ENCODE measurements at places on chromosomes 1 and 21.

DNA sequence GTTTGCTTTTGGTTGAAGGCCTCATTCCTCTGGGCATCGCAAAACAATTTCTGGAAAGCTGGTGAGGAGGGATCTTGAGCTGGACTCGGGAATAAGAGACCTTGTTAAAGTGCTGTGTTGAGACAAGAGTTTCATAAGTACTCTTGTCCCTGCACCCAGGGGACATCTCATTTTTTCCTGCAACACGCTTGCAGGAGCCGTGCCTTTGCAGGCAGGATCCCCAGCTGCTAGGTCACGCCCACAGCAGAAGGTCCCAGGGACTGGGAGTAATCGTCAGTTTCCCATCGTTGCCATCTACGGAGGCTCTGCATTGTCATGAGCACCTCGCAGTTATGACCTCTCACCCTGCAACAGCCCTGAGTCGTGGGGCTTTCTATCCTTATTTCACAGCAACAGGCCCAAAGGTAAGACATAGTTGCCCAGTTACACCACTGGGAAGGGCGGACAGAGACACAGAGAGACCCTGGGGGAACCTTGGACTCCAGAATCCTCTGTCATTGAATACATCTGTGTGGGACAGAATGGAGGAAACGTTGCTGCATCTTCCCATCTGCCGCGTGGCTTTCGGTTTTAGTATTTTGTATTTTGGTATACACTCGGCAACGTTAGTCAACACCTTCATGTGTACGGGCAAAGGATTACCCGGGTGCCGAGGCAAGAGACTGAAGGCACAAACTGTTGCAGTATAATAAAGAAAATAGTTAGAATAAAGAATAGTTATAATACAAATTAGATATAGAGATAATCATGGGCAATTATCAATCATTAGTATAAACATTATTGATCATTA is 60.4 kb upstream of the DMRTB1 start:
- no peak for DNase-seq

GRCh38 chr1:13950637-13951036 is 250.6 kb downstream of the PRDM2 start:
- DNase-seq, result peak; percentile 6

GRCh38 chr21:46667741-46668380 is 32.4 kb downstream of the PRMT2 start:
- DNase-seq, result peak; percentile 9

GRCh38 chr1:67604778-67605177 is 80.2 kb upstream of the GADD45A start:
- no peak for DNase-seq

DNA sequence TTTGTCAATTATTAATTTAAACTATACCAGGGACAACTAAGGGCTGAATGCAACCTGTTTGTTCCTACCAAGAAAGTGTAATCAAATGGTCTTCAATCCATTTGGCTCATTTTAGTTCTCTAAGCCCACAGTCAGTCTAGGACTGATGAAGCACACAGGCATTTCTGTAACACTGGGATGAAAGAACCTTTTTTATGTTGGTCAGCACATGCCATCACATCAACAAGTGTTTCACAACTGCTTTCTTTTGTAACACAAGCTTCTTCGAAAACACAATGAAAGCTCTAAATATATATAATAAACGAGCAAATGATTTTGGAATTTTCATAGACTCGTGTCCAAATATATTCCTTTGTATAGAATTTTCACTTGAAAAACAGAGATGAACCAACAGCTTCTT is 28.8 kb downstream of the HEATR1 start:
- no peak for DNase-seq

GRCh38 chr1:33719326-33719725 is 144.6 kb upstream of the HMGB4 start:
- DNase-seq, result no peak

GRCh38 chr1:157512036-157512969 is 40.0 kb downstream of the FCRL5 start:
- no peak for DNase-seq

GRCh38 chr1:10975567-10976326 is 36.7 kb upstream of the TARDBP start:
- peak; percentile 43 for DNase-seq

- DNase-seq, result peak; percentile 95
Observed at GRCh38 chr1:26278724-26279455, 996 bp upstream of the SH3BGRL3 start.

DNA sequence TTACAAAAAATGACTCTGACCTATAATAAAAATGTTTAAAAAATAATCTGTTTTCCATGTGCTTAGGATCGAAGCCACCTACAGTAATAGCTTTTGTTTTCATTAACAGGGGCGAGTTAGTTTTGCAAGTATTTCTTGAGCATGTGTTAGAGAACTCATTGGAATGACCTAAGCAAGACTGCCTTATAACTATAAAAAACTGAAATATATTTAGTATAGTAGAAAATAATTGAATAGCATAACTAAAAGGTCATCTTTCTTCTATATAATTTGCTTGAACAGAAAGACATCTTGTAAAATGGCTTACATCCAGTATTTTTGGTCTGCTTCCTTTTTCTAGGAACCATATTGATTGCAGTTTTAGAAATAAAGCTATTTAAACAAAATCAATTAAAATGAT is 241.5 kb upstream of the NRIP1 start:
- DNase-seq, result no peak

DNA sequence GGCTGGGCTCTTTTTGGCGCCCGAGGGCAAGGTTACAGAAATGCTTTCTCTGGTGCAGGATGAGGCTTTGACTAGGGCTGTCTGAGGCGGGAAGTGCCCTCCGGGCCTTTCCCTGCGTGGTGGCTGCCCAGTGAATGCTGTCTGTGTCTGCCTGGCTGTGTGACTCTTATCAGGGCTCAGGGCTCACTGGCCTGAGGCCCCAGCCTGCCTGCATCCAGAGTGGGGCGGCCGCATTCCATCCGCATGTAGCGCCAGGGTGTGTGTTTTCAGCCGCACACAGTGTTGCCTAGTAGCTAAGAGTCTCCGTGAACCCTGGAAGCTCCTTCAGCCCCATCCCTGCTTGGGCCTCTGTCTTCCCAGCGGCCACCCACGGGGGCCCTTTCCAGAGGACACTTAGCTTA is 59.1 kb downstream of the FAAP20 start:
- no peak for DNase-seq

- no peak for DNase-seq
Observed at GRCh38 chr1:32249831-32250525, 1.1 kb upstream of the LCK start.

Data from suppressor macrophage treated with lipopolysaccharide for 4 hours (primary cell).